HAP-1 (cell line): ENCODE measurements at places on chromosomes 12 and 14.
A peak's percentile ranks its signal among the peaks of the same experiment; 100 is the strongest.

GRCh38 chr12:113135178-113136127, at the start of gene RASAL1:
Gene RASAL1 (minus strand): TSS chr12:113135761. CDS start chr12:113135462, 299 bp downstream.
- peak; percentile 90 for DNase-seq

DNA sequence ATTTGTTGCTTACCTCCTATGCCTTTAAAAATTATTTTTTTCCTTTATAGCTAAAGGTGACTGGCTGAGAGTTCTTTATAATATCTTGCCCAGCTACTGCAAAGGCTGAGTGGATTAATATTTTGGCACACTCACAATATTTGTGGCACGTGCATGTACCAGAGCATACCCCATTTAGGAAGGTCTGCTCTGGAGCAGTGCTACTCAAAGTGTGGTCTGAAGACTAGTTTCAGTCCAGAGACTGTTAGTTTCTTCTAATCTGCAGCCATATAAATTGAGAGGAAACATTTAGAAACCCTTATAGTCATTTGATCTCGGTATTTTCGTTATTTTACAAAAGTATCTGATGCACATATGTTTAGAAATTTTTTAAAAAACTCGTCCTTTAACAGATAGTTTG, 51.0 kb downstream of the IFT81 start:
- DNase-seq: no peak

GRCh38 chr12:104653730-104654664, 197.2 kb downstream of the CHST11 start:
- DNase-seq: peak; percentile 49

DNA sequence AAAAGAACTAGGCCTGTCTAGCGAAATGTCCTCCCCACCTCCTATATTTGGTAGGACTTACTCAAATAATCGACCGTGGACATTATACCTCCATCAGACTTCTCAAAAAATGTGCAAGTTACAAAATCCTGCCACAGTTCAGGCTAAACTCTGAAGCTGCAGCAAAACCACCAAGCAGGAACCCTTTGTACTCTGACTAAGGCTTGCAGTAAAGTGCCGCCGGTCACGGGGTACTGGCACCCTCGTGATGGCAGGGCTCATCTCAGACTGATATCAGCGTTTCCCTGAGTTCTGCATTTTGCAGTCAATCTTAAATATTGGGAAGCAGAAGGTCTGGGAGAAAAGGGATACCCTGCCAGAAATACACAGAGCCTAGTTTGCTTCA, 17.1 kb downstream of the SLC11A2 start:
- peak; percentile 36 for DNase-seq

DNA sequence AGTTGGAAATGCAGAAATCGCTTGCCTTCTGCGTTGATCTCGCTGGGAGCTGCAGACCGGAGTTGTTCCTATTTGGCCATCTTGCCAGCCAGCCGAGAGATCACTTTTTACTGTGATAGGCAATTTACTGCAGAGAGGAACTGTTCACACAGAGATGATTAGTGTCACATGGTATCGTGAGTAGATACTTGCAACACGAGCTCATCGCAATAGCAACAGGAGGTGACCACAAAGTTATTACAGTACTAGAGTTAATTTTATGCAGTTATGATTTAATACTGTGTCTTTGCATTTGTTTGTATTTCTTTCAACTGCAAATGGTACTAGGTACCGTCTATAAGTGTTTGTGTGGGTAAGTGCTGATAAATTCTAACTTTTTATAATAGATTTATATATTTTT, 27.8 kb downstream of the NOPCHAP1 start:
- no peak for DNase-seq

- no peak for DNase-seq
These were observed 519.1 kb downstream of the GLT1D1 start for GRCh38 chr12:129372348-129372747.

- no peak for DNase-seq
These were observed 783.3 kb upstream of the MGAT4C start for GRCh38 chr12:87039536-87039935.

GRCh38 chr12:30067146-30067545, 283.4 kb upstream of the TMTC1 start:
- no peak for DNase-seq

- DNase-seq: no peak
These were observed 707.3 kb downstream of the MED13L start for GRCh38 chr12:115570069-115570777.

- DNase-seq: peak; percentile 42
These were observed 156.8 kb downstream of the PDZRN4 start for GRCh38 chr12:41344776-41345470.

DNA sequence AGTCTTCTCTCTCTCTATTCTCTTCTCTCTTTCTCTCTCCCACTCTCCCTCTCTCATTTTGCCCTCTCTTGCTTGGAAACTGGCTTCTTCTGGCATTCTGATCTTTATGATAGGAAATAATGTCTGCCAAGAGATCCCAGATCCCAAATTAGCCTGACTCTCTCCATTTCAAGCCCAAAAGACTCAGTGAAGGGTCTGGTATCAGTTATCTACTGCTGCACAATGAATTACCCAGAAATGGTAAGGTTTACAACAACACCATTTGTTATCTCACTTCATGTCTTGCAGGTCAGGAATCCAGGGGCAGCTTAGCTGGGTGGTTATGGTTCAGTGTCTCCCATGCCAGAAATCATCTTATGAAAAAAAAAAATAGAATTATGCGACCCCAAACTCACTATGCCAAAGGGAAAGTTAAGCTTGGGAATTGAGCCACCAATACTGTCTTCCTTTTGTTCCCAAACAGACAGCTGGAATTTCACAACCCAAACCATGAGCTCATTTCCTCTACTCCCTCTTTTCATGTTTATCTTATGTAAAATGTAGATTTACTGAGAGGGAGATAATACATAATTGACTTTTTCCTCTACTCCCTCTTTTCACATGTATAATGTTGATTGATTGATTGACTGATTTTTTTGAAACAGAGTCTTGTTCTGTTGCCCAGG, 67.8 kb upstream of the FICD start:
- no peak for DNase-seq

DNA sequence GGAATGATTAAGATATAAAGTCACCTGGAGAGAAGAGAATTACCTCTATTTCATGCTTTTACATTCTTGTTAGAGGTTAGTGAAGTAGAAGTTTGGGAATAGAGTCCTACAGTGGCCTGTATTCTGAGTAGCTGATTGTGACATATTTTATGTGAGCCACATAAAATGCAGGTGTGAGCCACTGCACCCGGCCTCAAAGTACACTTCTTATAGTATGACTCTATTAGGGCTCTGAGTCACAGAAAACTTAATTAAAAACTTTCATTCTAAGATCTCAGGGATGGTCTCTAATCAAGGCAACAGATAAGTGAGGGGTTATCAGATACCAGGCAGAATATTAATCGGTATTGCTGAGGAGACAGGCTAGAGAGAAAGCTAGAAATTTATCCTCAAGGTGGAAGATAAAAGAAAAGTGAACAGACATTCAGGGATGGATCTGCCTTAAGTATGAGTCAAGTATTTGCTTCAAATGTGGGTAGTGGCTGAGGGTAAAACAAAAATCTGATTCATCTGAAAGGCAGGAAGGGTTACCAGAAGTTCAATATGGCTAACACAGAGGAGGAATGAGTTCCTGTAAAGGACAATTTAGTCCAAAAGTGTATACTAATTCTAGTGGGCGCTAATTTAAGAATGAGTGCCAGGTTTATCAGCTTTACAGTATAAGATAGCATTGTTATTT, 5.5 kb upstream of the G2E3 start:
- DNase-seq: no peak

GRCh38 chr14:50941151-50941550, 3.1 kb downstream of the PYGL start:
- no peak for DNase-seq

DNA sequence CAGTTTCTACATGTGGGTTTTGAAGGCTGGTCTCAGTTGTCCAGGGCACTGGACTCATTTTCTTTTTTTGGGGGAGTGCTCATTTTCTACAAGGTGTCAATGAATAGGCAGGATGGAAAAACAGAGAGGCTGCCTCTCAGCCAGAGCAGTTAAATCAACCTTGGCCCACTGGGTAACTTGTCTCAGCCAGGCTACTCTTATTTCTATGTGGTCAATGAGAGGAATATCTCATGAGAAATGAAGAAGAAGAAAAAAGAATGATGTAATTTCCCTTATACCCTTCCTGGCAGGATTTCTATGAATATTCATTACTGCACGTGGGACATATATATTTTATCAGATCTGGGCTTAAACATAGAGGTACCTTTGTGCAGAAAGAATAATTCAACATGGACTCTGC, 155.2 kb upstream of the E2F7 start:
- DNase-seq: no peak

DNA sequence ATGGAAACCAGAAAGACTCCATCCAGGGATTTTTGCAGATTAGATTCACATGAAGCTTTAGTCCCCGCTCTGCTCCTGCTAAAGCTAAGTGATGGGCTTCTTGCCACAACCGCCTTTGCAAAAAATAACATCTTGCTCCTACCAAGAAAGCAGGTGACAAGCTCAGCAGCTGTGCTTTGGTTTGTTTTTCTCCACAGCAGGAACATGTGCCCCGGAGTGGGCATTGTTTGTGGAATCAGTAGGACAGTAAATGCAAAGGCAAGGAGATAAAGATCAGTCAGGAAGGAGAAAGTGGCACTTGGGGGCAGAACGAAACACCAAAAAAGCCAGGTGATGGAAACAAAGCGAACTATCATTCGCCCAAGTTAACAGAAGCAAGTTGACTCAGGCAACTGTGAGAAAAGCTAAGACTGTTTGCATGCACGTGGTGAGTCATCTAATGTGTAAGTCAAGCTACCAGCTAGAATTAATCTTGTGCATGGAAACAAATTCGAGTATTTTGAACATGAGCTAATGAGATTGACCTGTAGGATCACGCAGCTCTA, 165.5 kb upstream of the PLXNC1 start:
- no peak for DNase-seq

- DNase-seq: no peak
These were observed 980.6 kb downstream of the SLC6A15 start for GRCh38 chr12:83932011-83932410.

DNA sequence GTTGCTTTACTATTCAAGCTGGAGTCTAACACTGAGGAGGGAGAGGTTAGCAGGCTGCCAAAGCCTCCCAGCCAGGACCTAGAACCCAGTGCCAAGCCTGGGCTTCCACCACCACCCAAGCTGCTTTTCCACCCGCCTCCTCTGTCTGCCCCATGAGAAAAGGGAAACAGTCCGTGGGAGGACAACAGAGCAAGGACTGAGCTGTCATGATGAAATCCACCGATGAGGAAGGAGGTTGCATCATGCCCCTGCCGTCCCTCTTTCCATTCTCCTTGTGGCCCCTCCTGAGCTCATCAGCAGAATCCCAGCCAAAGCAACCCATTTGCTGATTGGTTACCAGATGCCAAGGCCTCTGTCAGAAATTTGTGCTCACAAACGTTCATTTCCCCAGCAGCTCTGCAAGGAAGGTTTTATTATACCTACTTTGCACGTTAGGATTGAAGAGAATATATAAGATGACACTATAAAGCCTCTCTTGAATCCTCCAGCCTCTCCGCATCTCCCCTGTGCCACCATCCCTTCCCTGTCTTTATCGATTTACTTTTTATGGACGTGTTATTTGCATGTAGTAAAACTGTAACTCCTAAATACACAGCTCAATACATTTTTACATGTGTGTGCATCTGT, 6.3 kb upstream of the SERPINA1 start:
- no peak for DNase-seq

DNA sequence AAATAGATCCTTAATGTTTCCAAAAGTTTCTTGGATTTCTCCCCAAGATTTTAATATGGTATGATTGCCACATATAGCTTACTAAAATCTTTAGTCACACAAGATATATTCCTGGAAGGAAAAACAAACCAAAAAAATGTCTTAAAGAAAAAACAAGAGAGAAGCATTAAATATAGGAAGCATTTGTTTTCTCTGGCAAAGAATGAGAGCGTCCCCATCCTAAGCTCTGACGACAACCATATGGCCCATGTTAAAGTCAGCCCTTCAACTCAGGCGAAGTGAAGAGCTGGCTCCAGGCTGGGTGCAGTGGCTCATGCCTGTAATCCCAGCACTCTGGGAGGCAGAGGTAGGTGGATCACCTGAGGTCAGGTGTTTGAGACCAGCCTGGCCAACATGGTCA, 35.6 kb downstream of the GCH1 start:
- no peak for DNase-seq

DNA sequence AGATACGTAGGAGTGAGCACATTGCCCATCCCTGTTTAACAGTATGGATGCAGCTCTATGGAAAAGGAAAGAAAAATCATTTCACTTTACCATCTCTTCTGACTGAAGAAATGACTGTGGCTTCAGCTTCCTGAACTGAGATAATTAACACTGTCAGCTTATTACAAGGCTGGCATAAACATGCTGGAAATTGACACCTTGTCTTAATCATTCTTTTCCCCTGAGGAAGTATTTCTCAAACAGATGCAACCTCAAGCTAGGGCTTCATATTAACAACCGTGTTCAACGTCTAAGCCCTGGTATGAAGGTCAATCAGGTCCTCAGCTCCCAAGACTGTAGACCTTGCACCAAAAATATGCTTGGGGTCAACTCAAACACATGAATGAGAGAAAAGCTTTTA, 25.0 kb downstream of the RERG start:
- DNase-seq: no peak

DNA sequence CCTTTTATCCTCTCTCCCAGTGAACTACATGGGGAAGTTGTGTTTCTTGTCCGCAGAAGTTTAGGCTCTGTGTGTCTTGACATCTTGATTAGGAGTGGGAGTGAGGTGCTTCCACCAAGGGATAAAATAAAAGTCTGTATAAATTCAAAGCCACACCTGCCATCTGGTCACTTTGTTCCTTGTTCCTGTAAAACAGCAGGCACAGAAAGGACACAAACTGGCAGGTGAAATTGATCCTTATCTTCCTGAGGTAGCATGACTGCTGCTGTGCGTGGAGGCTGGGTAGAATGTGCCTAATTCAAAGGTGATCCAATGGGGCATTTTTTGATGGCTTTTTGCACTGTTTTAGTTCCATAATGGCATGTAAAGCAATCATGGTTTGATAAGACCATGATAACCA, 104.3 kb upstream of the KITLG start:
- DNase-seq: no peak

- DNase-seq: no peak
These were observed 45.4 kb upstream of the TESC start for GRCh38 chr12:117144599-117144998.

GRCh38 chr12:13198241-13198640, 1.7 kb downstream of the EMP1 start:
- DNase-seq: no peak

DNA sequence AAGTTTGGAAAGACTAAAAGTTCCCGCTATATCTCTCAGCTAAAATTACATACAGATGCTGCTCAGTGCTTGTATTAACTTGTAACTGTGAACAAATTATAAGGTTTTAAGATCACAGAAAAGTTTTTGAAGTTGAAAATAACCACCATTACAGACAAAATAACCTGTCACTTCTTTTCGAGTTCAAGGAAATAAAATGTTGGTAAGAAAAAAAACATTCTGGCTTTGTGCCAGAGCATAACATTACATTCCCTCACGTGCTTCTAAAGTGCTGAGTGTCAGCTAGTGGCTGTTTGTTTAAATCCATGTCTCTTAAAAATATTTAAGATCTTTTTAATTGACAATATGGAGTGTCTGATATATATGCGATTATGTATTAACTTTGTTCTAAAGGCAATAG, 27.2 kb upstream of the ADAMTS20 start:
- DNase-seq: no peak

GRCh38 chr12:108823804-108824203, 33.6 kb downstream of the SSH1 start:
- DNase-seq: no peak

GRCh38 chr12:14959916-14960496, 1.4 kb downstream of the ARHGDIB start:
- DNase-seq: no peak
